ENCODE measurements at places on chromosomes 6 and 20. TPM values are rescaled to one million over a fixed set of nuclear protein-coding genes. Genes with fewer than 3 reads are reported as not detected.

SPEF1 gene
- polyA plus RNA-seq: 0.16 TPM

PEX3 gene
- polyA plus RNA-seq: 14.8 TPM

PET117 gene
- polyA plus RNA-seq: 16.0 TPM

RBPJL gene
- polyA plus RNA-seq: not detected

HLA-DPA1 gene
- polyA plus RNA-seq: 51.6 TPM

MAPK13 gene
- 7.9 TPM for polyA plus RNA-seq

EPHA7 gene
- 11.0 TPM for polyA plus RNA-seq

NKX2-4 gene
- not detected for polyA plus RNA-seq

METTL24 gene
- 4.3 TPM for polyA plus RNA-seq

FAM83B gene
- polyA plus RNA-seq: 0.72 TPM

SSTR4 gene
- 0.06 TPM for polyA plus RNA-seq

NMBR gene
- 0.15 TPM for polyA plus RNA-seq

BPIFB2 gene
- not detected for polyA plus RNA-seq

SRSF12 gene
- polyA plus RNA-seq: 1.3 TPM

TGM3 gene
- polyA plus RNA-seq: not detected

ADTRP gene
- polyA plus RNA-seq: 0.68 TPM

EPPIN gene
- polyA plus RNA-seq: not detected

All from urinary bladder (tissue), 4 donors.